Activated T-cell treated with anti-CD3 and anti-CD28 coated beads, Interleukin-2, amount 50 U/mL, for 24 hours (primary cell): ENCODE measurements at places on chromosomes 16 and 17.

DNA sequence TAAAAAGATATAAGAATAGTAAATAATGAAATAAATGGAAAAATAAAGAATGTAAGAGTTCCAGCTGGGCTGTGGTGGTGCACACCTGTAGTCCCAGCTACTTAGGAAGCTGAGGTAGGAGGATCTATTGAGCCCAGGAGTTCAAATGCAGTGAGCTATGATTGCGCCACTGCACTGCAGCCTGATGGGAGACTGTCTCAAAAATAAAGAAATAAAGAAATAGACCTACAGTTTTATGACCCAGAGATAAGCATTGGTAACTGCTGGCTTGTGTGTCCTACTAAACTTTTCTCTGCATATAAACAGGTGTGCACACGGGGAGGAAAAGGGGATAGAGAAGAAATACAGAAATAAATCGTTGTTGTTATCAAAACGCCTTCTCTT, 7.8 kb upstream of the PDP2 start:
- no peak for DNase-seq

GRCh38 chr17:5832886-5833285, 237.3 kb upstream of the WSCD1 start:
- DNase-seq = no peak

DNA sequence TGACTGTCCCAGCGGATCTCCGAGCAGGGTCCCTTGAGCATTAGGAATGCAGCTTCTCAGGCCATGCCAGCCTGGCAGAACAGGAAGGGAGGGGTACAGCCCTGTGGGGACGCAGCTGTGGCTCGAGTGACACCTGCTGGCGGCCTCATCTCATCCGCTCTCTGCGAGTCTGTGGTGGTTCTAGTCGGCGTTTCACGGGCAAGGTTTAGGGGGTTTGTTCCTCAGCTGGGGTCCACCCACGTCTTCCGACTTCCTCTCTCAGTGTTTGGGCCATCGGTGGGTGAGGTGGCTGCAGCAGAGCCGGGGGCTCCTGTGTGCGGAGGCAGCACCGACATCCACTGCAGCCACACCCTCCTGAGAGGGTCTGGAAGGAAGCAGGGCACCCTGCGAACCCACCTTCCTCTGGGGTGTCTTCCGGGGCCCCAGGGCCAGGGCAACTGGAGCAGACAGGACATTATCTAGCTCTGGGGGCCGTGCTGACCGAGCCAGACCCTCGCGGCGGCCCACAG, 33.3 kb downstream of the JPH3 start:
- peak; percentile 84 for DNase-seq

DNA sequence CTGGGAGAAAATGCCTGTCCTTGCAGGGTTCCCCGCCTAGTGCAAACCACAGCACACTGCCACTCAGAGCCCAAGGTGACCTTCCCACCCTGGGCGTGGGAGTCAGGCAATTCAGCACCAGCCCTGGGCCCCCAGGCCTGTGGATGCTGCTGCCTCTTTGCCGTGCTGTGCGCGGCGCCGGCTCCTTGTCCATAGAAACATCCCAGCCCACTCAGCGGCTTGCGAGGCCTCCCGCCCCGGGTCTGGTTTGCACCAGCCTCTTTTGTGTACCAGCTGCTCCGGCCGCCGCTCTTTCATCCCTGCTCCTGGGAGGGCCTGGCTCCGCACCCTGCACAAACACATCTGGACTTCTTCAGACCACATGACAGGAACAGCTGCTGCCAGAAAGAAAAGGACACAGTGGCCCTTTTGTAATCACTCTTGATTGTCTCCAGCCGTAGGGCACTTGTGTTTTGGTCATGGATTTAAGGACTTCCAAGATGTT, 75.4 kb upstream of the SDK2 start:
- DNase-seq = no peak

DNA sequence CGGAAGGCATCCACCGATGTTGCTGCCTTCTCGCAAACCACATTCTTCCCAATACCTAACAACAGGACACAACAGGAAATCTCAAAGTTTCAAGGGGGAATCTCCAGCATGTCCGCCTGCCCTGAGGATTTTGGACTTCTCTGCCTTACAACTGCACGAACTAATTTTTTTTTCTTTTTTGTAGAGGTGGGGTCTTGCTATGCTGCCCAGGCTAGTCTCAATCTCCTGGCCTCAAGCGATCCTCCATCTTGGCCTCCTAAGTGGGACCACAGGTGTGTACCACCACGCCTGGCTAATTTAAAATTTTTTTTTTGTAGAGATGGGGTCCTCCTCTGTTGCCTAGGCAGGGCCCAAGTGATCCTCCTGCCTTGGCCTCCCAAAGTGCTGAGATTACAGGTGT, 9.4 kb downstream of the C16orf86 start:
- DNase-seq = no peak

DNA sequence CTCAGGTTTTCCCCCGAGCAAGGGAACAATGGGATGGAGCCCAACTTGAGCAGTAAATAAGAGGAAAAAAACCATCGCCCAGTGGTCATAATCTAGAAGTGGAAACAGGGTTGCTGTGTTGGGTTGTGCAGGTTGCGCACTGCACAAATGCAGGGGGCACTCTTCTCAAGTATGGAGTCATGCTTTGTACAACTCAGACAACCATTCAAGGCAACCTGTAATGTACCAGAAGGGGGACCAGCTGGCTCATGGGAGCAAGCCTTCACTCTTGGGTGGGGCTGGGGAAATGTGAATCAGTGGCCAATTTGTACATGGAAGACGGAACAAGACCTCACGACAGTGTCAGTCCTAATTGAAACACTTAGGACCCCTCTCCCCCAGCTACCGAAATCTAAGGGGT, 23.9 kb upstream of the LITAF start:
- DNase-seq = no peak

GRCh38 chr17:48238933-48239602, 131.5 kb downstream of the SNX11 start:
- DNase-seq = no peak

GRCh38 chr17:33745047-33745760, 452.1 kb upstream of the ASIC2 start:
- DNase-seq = no peak

DNA sequence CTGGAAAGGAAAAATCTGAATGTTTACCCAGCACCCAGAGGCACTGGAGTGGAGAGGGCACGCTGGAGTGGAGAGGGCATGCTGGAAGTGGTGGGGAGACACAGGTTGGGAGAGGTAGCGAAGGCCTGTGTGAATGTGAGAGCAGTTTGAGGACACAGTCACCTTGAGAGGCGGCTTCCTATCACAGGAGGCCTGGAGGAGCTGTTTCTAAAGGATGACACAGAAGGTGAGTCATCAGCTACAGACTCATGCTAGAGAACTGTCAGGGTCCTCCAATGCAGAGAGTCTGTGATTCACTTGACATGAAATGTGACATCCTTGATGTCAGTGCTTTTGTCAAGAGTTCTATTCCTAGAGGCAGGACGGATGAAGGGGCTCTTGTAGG, 13.8 kb downstream of the CTRL start:
- no peak for DNase-seq

DNA sequence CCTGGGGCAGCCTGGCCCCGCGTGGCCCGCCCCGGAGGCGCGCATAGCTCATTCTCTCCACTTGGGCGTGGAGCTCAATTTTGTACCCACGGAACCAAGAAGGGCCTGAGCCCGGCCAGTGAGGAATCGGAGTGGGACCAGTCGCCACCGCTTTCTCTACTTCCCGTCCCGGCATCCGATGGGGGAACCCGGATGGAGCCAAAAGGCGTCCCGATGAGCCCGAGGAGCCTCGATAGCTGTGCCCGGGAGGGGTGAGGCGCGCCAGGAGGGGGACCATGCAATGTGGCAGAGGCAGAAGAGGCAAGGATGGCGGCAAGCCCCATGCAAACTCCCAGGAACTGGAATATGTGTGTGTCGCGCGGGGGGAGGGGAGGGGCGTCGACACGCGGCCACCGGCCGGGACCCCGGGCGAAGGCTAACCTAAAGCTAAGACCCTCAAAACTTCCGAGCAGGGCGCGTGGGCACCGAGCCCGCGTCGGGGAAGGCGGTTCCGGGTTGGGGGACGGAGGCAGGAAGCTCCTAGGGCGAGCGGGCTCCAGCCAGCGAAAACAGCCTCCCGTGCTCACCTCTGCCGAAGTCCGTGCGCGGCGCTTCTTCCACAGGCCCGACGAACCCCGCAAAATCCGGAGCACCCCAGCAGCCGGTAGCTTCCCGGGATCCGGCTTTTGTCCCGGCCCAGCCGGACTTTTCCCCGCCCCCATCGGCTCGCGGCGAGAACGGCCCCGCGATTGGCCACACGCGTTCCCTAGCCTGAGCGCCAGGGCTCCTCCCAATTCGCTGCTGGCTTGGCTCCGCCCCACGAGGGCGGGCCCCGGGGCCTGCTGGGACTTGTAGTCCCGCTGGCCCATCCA, at the start of gene ACLY:
TSS of gene ACLY (minus strand) at position 638 of the 851 bp plus-strand sequence. CDS start 5,078 bp downstream, outside the sequence.
- DNase-seq = peak; percentile 97

DNA sequence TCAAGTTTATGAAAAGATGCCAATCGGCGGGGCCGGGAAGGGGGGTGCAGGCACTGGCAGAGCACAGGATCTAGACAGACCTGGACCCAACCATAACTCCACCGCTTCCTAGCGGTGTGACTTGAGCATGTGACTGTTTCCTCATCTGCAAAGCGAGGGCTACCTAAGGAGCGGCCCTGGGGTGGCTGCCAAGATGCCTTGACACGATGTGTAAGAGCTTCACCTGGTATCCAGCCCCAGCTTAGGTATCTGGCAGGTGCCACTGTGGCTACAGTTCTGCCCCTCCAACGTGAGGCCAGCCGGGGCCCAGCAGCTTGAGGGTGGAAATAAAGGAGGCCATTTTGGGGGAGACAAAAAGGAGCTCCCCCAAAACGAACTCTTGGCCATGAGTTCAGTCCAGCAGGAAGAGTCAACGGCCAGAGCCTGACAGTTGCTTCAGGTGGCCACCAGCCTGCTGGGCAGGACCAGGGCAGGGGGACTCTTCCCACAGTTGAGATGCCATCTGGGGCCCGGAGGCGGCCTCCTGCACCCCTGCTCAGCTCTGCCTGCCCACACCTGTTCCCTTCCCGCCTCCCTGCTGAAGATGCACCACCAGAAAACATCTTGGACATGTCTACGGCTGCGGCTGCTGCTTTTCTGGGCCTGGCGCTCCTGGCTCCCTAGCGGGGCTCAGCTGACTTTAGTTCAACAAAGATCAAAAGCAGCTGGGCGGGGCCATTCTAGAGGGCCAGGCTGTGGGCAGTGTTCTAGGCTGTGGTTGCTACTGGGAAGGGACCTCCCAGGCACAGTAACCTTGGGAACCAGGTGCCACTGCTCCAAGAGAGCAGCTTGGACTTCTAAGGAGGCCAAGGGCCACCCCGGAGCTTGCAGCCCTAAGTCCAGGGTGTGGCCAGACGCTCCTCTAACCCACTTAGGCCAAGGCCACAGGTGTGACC, 3.4 kb upstream of the MTSS2 start:
- no peak for DNase-seq

DNA sequence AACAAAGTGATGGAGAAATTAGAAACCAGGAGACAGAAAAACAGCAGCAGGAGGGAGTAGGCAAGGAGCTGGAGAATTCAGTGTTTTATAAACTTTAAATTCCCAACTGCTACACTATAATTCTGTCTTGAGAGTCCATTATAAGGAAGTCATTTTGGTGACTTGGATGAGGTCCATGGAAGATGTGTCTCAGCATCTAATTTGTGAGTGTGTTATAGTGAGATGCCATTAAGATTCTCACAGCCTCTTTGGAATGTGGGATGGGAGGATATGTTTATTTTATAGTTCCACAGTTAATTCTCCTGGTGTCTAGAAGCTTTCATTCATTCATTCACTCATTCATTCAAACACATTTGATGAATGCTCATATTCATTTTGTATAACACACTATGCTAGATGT, 206.0 kb upstream of the MYOCD start:
- DNase-seq = no peak

DNA sequence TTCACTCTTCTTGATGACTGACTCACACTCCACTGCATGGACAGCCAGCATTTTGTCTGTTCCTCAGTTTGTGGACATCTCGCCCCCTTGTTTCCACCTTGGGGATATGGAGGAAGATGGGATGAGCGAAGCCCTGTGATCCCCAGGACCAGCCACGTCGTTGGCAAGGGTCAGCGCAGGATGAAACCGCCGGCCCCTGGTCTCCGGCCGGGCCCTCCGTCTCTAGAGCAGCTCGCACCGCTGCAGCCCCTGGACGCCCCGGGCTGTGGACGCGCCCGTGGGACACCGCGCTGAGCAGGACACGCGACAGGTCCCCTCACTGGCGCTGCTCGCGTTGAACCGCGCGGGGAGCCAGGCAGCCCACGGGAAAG, 604 bp upstream of the ZC3H18 start:
- DNase-seq = no peak

- DNase-seq = no peak
These were observed 47.0 kb downstream of the ADAMTS18 start for GRCh38 chr16:77387815-77388209.
